ENCODE measurements at places on chromosomes 5 and 9.

GRCh38 chr9:89820337-89820736, 215.5 kb downstream of the GADD45G start:
- no peak for DNase-seq

GRCh38 chr9:129398101-129398960, 220.3 kb upstream of the IER5L start:
- DNase-seq: no peak

DNA sequence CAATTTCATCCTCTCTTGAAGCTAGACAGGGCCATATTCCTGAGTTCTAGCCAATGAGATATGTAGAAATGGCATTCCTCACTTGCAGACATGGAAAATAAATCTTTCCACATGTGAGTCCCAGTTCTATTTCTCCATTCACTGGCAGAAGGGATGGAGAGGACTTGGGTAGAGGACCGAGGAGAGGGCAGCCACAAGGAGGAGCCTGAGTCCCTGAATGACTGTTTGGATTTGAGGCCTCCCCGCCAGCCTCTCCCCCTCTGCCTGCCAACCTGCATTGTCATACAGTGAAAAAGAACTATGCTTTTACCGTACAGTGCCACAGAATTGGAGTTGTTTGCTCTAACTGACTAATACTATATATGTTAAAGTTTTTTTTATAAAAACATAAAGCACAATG, 583.0 kb upstream of the WWC1 start:
- DNase-seq: no peak

GRCh38 chr9:110140276-110140675, 67.7 kb downstream of the C9orf152 start:
- no peak for DNase-seq
